SW 1271 (cell line): ENCODE measurements at places on chromosomes 11 and 22.

DNA sequence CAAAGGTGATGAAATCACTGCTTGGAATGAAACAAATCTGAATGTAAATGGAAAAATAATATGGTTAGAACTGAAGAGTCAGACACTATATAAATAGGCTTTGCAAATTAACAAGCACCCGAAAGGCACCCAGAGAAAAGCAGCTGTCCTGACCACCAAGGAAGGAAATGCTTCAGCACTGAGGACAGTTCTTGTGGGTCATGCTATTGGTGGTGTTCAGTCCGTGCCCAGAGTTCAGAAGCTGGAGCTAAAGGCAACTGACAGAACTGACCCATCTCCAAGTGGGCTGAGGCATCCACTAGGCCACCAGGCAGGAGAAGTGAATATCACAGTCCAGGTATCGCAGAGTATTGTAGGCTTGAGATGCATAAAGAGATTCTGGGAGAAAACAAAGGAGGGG is 208.9 kb downstream of the OPCML start:
- no peak for DNase-seq

GRCh38 chr11:14552089-14552488 is 31.9 kb upstream of the PSMA1 start:
- no peak for DNase-seq

GRCh38 chr22:22181341-22181850 is 63.2 kb upstream of the VPREB1 start:
- no peak for DNase-seq

- DNase-seq = no peak
Observed at GRCh38 chr11:17186932-17187692, 20.7 kb downstream of the PIK3C2A start.

- DNase-seq = peak; percentile 28
Observed at GRCh38 chr11:11842421-11843008, 743 bp downstream of the USP47 start.
